PC-3 (cell line): ENCODE measurements at places on chromosomes 3 and 15. TPM values are rescaled to one million over a fixed set of nuclear protein-coding genes. Genes with fewer than 3 reads are reported as not detected.

DNA sequence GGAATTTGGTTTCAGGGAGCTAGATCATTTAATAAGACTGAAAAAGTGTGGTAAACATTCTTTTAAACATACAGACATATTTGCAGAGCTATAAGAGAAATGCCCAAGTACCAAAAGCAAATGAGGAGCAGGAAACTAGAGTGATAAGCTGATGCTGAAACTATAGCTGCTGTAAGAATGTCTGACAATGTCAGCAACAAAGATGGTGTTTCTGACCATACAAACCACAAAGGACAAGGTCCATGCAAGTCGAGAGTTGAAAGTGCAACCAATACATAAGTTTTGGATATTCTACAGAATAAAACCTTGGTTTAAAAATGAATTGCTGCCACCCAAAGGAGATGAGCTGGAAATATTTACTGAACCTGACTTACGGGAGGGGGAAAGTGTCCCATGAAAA, 610.2 kb downstream of the TBL1XR1 start:
- no peak for DNase-seq
- H3K4me1 ChIP-seq: no peaks in the 10 kb centered on the region
- no peaks in the 10 kb centered on the region for H3K36me3 ChIP-seq
- no peaks in the 10 kb centered on the region for H3K27me3 ChIP-seq
- H3K27ac ChIP-seq: no peak overlapping the region
- H3K4me3 ChIP-seq: no peak overlapping the region

DNA sequence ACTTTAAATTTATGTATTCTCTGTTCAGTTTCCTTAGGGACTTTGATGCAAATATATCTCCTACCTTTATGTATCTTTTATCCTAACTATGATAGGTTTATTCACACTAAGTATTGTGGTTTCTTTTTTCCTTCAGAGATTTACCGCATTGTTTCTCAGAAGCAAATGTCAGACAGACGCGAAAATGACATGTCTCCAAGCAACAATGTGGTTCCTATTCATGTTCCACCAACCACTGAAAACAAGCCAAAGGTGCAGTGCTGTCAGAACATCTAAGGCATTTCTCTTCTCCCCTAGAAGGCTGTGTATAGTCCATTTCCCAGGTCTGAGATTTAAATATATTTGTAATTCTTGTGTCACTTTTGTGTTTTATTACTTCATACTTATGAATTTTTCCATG, 18.3 kb downstream of the RAB11A start:
- no peak overlapping the region for H3K4me3 ChIP-seq
- DNase-seq: no peak
- no peak overlapping the region for H3K27ac ChIP-seq
- H3K36me3 ChIP-seq: peaks cover 24% of the 10 kb centered on the region
- no peaks in the 10 kb centered on the region for H3K4me1 ChIP-seq
- no peaks in the 10 kb centered on the region for H3K27me3 ChIP-seq

DNA sequence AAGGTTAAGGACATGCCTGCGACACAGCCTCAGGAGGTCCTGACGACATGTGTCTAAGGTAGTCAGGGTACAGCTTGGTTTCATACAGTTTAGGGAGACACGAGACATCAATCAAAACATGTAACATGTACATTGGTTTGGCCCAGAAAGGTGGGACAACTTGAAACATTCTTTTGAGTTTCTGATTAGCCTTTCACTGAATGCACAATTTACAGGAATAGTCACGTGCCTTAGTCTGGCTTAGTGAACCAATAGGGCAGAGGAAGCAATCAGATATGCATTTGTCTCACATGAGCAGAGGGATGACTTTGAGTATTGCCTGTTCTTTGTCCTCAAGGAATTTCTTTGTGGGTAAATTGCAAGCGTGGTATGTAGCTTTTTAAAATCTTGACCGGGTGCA, 24.5 kb upstream of the HDAC11 start:
- no peak overlapping the region for H3K4me3 ChIP-seq
- no peak for DNase-seq
- no peaks in the 10 kb centered on the region for H3K36me3 ChIP-seq
- H3K27ac ChIP-seq: no peak overlapping the region

DNA sequence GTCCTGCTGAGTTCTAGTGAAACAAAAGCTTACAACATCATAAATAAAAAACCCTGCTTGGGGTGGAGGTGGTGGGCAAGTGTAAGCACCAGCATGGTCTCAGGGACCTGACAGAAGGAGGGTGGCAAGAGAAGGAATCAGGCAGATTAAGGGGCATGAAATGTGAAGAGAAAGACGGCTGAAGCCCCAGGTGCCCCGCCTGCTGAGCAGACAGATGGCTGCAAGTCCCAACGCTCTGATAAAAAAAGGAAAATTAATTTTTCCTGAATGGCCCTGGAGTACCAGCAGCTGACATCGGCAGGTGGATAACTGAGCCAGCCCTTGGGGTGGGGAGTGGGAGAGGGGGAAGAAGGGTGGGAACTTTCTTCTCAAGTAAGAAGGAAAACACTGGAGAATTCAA, 137.9 kb downstream of the XXYLT1 start:
- H3K27ac ChIP-seq: no peak overlapping the region
- DNase-seq: no peak
- H3K4me1 ChIP-seq: no peaks in the 10 kb centered on the region
- no peaks in the 10 kb centered on the region for H3K27me3 ChIP-seq

GRCh38 chr3:34955680-34956079, 683.6 kb upstream of the ARPP21 start:
- H3K27ac ChIP-seq: no peak overlapping the region
- no peaks in the 10 kb centered on the region for H3K4me1 ChIP-seq
- H3K4me3 ChIP-seq: no peak overlapping the region
- no peaks in the 10 kb centered on the region for H3K36me3 ChIP-seq
- DNase-seq: no peak
- no peaks in the 10 kb centered on the region for H3K27me3 ChIP-seq

GRCh38 chr15:74402873-74403587, 30.7 kb downstream of the SEMA7A start:
- no peaks in the 10 kb centered on the region for H3K27me3 ChIP-seq
- H3K4me3 ChIP-seq: no peak overlapping the region
- peaks cover 56% of the 10 kb centered on the region for H3K4me1 ChIP-seq

DNA sequence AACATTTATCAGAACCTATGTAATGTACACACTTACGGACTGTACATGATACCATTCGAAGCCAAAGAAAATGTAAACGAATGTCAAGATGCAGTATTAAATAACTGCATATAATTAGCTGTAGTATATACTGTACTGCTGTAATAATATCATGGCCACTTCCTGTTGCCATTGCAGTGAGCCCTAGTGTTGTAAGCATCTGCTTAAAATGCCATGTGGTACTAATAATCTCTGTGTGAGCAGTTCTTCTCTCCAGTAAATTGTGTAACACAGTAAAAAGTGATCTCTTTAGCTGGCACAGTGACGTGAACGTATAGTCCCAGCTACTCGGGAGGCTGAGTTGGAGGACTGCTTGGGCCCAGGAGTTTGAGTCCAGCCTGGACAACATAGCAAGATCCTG, 8.6 kb downstream of the SPG11 start:
- H3K36me3 ChIP-seq: peaks cover 11% of the 10 kb centered on the region
- no peak for DNase-seq
- H3K4me1 ChIP-seq: no peaks in the 10 kb centered on the region
- no peak overlapping the region for H3K27ac ChIP-seq

DNA sequence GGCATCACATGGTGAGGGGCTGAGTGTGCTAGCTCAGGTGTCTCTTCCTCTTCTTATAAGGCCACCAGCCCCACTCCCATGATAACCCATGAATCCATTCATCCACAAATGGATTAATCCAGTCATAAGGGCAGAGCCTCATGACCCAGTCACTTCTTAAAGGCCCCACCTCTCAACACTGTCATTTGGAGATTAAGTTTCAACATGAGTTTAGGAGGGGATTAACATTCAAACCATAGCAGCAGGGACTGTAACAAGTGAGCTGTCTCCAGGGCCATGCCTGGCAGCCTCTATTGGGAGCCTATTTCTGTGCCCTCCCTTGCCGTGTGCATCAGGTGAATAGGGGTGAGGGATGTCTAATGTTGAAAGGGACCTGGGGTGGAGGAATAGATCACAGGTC, 77.5 kb downstream of the CHRD start:
- 0 out of 2 replicates have a peak, but pooled peaks cover 5% of the 10 kb centered on the region for H3K4me1 ChIP-seq
- no peak for DNase-seq
- 0 out of 2 replicates have a peak, but pooled peaks cover 9% of the 10 kb centered on the region for H3K27me3 ChIP-seq
- H3K36me3 ChIP-seq: no peaks in the 10 kb centered on the region
- H3K27ac ChIP-seq: no peak overlapping the region
- no peak overlapping the region for H3K4me3 ChIP-seq

DNA sequence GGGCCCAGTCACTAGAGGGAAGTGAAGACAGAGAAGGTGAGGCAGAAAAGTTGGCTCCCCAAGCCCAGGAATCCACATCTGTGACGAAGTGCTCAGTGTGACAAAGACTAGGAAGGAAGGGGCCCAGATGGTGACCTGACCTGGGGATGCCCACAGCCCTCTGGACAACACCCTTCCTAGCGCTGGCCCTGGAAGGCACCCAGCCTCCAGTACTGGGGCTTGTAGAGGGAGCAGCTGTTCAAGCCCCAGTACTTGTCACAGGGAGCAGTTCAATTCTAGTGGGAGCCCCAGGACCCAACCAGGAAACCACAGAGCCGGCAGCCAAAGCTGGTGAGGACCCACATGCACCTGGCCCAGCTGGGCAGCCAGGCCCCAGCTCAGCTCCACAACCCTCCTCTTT, 190.8 kb downstream of the XXYLT1 start:
- DNase-seq: no peak
- no peaks in the 10 kb centered on the region for H3K36me3 ChIP-seq
- no peaks in the 10 kb centered on the region for H3K4me1 ChIP-seq
- H3K27me3 ChIP-seq: no peaks in the 10 kb centered on the region
- H3K4me3 ChIP-seq: no peak overlapping the region

DNA sequence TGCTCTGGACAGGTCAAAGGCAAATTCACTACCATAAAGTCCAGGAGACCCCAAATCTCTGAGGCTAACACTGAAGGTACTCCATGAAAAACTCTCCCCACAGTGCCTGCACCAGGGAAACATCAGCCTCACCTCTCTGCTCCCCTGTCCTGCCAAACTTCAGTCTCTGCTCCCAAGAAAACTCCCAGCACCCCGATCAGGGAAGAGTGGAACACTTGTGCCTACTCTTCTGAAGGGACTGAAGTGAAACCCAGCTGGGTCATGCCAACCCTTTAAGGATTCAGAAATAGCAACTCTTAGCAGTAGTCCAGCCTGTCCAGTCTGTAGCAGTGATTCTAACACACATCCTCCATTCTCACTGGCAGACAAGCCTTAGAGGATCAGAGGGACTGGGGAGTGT, 124.2 kb downstream of the FAM174B start:
- DNase-seq: no peak
- H3K36me3 ChIP-seq: no peaks in the 10 kb centered on the region
- no peak overlapping the region for H3K4me3 ChIP-seq

DNA sequence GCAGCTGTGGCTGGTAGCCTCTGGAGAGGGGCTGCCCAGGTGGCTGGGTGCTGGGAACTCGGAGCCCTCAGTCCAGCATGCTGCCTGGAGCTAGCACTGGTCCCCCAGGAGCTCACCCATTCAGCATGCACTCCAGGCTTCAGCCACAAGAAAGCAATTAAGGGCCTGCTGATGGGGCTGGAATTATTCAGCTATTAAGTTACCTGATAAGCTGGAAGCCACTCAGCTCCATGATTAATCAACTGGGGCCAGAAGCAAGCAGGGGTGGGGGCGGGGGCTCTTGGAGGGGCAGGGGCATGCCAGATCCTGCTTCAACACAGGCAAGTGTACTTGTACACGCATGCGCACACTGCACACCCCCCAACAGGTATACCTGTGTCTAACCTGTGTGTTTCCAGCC, 22.1 kb upstream of the TMEM115 start:
- H3K4me1 ChIP-seq: no peaks in the 10 kb centered on the region
- no peak overlapping the region for H3K27ac ChIP-seq

C3orf20 gene
- not detected in 2 replicates for total RNA-seq

CCDC174 gene
- 8.2 and 16.1 TPM in 2 replicates for total RNA-seq

GOLGA8O gene
- 0.47 TPM in 1 of 2 replicates, not detected in the other for total RNA-seq

PP2D1 gene
- not detected in 2 replicates for total RNA-seq

DPP8 gene
- total RNA-seq: 20.0 and 20.6 TPM in 2 replicates

XXYLT1 gene
- total RNA-seq: 25.5 and 27.8 TPM in 2 replicates

SEMA3G gene
- total RNA-seq: 0.77 and 1.6 TPM in 2 replicates

LRRC31 gene
- total RNA-seq: 0.04 TPM in 1 of 2 replicates, not detected in the other

C3orf70 gene
- total RNA-seq: not detected in 2 replicates

XCR1 gene
- not detected in 2 replicates for total RNA-seq

CLDN16 gene
- total RNA-seq: not detected in 2 replicates

LMAN1L gene
- total RNA-seq: not detected in 2 replicates
